ENCODE measurements at places on chromosomes 16 and 17.

- no peak for DNase-seq
Observed at GRCh38 chr16:68300734-68301459, 9.8 kb downstream of the SLC7A6OS start.

DNA sequence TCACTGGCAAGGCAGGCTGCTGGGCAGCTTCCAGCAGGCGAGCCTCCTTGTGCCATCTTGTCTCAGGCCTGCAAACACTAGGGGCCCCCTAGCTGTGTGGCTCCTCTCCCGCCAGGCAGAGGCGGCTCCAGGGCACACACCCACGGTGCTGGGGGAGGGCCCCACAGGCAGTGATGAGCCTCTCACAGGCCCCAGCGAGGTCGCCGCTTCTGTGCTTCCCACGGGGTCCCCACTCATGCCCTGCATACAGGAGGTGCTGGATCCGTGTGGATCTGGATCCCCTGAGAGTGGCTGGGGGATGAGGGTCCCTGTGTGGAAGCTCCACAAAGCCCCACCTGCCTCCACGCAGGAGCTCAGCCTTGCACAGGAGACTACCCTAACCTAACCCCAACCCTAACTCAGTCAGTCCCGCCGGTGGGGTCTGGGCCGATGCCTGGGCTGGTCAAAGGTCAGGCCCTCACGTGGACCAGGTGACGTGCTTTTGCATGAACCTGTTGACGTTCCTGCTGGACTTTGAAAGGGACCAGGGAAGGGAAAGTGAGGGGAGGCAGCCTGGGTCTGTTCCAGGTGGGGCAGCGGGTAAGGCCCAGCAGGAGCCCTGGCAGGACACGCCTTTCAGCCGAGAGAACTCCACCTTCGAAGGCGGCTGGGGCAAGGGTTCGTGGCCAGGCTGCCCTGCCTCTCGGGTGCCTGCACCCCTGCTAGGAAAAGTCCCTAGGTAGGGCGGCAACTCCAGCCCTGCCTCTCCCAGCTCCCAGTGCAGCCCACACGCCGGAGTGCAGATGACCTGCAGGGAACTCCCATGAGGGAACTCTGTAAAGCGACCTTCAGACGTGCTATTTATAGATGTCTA lies 5.2 kb downstream of the SECTM1 start:
- DNase-seq = no peak

DNA sequence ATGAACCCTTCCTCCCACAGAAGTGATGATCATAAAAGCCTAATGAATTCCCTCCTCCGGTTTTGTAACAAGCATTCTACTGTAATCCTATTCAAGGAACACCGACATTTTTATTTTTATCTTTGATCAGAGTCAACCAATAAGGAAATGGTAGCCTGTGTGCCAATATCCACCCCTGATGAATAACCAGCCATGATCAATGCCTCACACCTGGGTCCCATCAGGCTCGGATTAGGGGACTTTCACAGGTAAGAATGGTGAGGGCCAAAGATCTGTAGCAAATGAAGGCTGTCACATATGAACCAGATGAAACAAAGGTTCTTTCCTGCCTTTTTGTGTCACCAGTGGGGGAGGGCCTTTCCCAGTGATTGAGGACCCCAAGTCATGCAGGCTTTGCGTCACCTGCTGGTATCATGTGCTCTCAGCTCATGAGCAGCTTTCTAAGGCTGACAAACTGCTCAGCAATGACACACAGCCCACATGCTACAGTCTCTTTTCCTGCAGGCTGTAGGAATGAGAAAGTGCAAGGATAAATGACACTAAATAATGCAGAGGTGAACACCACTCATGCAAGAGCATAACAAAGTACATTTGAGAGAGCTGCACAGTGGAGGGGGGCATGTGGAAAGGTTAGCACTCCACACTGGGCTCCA lies 34.9 kb downstream of the TOM1L2 start:
- no peak for DNase-seq

DNA sequence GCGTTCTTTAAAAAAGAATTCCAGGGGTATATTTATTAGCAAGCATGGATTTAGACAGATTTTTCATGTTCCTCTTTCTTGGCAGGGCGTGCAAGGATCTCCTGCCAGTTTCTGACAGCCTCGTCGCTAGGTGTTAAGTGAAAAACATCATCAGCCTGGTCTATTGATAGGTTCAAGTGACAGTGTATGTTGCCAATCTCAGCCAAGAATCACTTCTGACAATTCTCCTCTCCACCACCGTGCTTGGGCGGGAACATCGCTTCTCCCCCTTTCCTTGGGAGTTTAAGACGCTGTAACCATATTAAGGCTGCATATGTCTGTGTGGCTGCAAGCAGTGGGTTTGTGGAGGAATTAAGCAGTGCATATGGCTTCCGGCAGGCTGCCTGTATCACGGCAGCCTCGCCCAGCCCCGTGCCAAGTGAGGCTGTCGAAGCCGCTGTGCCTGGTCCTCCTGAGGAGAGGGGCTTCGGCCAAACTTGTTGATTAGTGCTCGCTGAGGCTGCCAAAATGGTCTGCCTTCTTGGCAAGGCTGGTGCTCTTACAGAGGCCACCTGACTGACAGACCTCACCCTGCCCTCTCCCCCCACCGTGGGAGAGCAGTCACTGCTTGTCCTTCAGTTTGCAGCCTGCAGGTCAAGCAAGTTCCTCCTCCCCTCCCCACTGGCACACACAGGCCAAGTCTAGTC lies 132.2 kb upstream of the MPHOSPH6 start:
- DNase-seq = no peak

DNA sequence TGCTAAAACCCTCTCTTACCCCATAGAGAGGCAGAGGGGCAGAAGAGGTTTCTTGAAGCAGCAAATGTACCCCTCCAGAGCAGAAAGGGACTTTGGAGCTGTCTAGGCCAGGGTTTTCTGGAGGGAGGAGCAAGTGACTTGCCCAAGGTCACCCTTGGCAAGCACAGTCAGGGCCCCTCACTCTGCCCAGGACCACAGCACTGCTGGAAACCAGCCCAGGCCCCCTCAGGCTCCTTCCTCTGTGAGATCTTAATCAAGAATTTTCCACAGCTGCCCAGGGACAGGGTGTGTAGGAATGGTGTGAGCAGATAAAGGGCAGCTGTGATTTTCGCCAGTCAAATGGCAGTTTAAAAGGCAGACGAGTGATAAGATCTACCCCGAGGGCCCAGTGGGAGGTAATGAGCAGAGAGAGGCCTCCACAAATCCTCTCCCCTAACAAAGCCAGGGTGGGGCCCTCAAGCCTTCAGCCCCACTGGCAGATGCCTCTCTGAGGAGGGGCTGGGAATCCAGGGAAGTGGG lies 3.9 kb upstream of the SLC12A3 start:
- no peak for DNase-seq

- DNase-seq = peak; percentile 34
Observed at GRCh38 chr16:16861546-16861945, 482.6 kb downstream of the NPIPA7 start.

- DNase-seq = no peak
Observed at GRCh38 chr16:55933038-55933437, 57.9 kb upstream of the CES5A start.
